ENCODE measurements at places on chromosomes 1 and 21.

DNA sequence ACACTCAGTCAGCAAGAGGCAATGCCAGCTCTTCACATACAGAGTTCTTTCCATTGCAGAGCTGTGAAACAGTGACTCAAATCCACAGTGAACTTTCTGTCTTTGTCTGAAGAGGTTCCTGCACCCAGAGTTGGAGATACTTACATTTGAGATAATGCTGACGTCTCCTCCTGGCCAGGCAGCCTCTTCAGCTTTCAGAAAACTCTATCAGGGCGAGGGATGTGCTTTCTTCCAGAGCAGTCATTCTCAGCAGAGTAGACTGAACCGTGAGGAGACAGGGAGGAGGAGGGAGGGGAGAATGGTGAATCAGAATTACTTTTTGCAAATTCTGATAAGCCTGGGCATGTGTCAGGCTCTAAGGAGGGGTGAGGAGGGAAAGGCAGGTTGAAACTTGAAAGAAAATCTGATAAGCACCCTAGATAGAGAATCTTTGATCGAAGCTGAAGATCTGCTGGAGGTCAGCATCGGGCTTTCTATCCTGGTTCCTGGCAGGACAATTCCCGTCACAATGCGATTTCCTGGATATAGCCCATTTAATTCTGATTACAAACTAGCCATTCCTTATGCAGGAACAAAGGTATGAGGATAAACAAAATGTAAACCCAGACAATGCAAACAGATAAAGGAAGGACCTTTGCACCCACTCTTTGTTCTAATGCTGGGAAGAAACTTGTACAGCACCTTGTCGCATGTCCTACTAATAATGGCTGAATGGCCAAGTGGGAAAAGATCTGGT, 18.9 kb upstream of the NID1 start:
- no peak for DNase-seq

DNA sequence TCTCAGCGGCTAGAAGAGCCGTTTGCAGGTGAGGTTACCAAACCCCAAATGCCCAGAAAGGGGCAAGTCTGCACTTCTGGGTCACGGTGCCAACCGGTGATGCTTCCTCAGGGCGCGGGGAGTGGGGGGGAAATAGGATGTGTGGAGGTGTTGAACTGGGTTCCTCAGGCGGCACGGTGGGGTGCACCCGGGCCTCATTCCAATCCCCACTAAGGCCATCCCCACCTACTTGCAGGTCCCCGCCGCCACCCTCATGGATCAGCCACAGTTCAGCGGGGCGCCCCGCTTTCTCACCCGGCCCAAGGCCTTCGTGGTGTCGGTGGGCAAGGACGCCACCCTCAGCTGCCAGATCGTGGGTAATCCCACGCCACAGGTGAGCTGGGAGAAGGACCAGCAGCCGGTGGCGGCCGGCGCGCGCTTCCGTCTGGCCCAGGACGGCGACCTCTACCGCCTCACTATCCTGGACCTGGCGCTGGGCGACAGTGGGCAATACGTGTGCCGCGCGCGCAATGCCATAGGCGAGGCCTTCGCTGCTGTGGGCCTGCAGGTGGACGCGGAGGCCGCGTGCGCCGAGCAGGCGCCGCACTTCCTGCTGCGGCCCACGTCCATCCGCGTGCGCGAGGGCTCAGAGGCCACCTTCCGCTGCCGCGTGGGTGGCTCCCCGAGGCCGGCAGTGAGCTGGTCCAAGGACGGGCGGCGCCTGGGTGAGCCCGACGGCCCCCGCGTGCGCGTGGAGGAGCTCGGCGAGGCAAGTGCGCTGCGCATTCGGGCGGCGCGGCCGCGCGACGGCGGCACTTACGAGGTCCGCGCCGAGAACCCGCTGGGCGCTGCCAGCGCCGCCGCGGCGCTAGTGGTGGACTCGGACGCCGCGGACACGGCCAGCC, 3.9 kb downstream of the OBSCN start:
- DNase-seq = no peak

GRCh38 chr1:6116137-6116536, 64.0 kb downstream of the CHD5 start:
- DNase-seq = no peak

DNA sequence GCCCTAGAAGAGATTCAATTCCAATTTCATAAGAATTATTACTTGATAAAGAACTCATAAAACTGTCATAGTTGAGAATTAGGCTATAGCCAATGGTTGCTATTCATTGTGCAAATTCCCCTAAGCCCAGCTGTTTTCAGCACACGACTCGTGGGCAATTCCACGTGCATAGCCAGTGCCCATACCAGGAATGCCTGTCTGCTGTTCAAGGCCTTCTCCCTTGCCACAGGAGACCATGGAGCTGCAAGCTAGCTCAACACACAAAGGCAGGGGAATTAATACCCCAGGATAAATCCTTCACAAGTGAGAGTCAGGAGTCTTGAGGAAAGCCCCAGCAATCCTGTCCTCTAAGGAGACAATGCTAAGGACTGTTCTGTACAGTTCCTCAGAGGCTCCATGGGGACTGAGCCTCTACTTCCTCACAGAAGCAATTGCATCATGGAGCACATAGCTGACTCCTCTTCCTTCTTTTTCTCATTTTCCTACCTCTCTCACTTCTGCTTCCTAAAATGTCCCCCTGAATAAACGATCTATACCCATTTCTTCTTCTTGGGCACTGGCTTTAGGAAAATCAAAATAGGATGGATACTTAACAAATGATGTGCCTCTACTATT, 19.1 kb upstream of the CHRM3 start:
- no peak for DNase-seq

- no peak for DNase-seq
These were observed at the start of gene KRTAP13-1 for GRCh38 chr21:30395731-30396130. TSS of gene KRTAP13-1 (plus strand) at chr21:30396031. CDS start at chr21:30396087, 56 bp downstream.

- no peak for DNase-seq
These were observed 15.9 kb downstream of the VPS13D start for GRCh38 chr1:12245733-12246132.

GRCh38 chr1:56584910-56585528, 5.7 kb upstream of the PLPP3 start:
- DNase-seq = no peak

- no peak for DNase-seq
These were observed 31.4 kb downstream of the AK2 start for GRCh38 chr1:33005117-33005837.

GRCh38 chr1:240151136-240151735, 59.6 kb downstream of the FMN2 start:
- DNase-seq = no peak

GRCh38 chr21:43341378-43342161, 85.4 kb downstream of the SIK1 start:
- DNase-seq = no peak

DNA sequence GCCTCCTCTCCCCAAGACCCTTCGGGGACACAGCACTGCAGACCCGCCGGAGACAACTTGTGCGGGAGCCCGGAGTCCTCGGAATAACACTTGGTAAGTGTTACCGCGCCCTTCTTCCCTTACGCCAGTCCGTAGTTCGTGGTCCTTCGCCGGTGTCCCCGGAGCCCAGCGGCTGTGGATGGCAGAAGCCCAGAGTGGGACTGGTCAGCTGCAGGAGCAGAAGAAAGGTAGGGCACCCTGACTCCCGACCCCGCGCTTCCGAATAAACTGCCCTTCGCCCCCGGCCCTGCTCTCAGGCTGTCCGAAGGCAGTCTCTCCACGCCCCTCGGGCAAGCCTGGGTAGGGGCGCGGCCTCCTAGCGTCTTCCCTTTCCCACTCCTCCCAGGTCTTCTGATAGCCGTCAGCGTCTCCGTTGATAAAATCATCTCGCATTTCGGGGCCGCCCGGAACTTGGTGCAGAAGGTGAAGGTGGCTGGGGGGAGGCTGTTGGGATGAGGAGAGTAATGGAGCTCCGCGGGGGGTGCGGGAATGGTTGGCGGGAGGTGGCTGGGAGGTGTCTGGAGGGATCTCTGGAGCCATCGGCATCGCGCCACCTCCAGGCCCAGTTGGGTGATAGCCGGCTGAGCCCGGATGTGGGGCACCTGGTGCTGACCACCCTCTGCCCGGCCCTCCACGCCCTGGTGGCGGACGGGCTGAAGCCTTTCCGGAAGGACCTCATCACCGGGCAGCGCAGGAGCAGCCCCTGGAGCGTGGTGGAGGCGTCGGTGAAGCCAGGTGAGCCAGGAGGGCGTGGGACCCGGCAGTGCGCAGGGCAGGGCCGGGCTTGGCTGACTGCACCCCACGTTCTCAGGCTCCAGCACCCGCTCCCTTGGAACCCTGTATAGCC, 4.3 kb downstream of the RUSC1 start:
- no peak for DNase-seq

GRCh38 chr1:117049857-117050256, 10.3 kb upstream of the TTF2 start:
- no peak for DNase-seq

GRCh38 chr1:175394739-175395138, 202.2 kb upstream of the KIAA0040 start:
- no peak for DNase-seq

DNA sequence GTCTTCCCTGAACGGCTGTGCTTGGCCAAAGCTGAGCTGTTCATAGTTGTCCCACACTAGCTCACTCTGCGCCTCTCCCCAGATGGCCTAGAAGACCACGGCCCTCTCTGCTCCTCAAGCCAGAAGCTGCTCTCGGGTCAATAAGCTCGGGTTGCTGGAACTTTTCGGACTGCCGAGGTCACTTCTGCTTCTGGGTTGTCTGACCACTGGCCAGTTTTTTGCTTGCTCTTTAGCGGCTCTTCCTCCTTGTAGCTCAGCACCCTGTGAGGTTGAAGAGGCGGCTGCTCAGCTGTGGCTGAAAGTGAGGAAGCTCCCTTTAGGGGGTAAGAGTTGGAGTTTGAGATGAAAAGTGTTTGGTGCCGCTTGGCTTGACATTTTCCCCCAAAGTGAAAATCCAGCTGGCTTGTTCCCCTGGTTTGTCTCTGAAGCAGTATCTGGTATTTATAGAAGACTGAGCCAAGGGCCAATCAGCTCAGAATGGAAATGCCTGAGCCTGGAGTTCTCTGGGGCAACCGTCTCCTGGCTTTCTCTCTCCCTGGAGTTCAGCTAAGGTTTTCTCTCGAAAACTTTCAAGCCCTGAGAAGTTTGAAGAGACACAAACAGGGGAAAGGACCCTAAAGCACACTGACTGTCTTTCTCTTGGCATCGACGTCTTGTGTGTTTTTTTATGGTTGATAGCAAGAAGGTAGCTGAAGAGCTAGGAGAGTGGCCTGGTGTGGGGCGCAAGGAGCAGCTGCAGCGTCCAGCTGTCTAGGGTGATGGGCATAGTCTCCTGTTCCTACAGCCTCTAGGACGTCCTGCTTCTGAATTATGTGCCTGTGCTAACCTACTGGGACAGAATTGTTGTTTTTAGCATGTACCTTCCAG, 72.0 kb downstream of the SYT6 start:
- no peak for DNase-seq

DNA sequence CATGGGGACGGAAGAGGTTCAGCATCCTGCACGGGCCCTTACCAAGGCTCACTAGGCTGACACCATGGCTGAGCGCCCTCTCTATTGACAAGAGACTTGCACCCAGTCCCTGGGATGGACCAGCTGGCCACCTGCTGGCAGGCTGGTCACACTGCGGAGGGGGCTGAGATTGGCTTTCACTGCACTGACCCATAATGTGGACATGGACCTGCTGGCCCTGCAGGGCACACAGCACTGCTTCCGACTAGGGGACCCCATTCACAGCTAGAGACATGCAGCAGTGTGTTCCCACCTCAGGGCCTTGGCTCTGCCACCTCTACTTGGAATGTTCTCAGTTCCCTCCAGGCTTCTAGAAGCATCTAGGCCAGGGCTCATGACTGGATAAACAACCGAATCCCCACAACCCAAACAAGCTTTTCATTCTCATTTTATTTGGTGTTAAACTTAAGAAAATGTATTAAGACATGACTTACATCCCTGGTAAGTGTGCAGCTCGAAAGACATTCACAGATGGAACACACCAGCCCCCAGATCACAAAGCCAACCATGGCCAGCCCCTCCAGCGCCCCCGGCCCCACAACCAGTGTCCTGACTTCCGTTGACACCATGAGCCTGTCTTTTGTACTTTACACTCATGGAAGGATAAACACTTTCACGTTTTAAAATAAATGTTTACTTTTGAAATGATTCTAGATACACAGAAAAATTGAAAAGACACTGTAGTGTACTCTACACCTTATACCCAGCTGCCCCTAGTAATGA, 9.3 kb upstream of the SRARP start:
- DNase-seq = no peak

DNA sequence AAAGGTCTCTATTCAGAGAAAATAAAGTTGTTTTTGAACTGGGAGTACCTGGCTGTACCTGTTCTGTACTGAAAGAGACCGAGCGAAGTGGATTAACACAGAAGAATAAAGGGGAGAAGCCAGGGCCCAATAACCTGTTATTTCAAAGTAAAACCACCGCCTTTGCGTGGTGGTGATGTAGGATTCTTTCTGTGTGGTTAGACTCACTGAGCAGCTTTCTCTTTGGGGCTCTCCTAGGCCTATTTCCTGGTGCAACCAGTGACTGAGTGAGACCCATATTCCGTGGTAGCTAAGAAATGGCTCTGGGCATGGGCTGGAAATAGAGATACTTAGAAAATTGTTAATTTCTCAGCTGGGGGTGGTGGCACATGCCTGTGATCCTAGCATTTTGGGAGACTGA, 99.9 kb downstream of the XCL2 start:
- DNase-seq = no peak

DNA sequence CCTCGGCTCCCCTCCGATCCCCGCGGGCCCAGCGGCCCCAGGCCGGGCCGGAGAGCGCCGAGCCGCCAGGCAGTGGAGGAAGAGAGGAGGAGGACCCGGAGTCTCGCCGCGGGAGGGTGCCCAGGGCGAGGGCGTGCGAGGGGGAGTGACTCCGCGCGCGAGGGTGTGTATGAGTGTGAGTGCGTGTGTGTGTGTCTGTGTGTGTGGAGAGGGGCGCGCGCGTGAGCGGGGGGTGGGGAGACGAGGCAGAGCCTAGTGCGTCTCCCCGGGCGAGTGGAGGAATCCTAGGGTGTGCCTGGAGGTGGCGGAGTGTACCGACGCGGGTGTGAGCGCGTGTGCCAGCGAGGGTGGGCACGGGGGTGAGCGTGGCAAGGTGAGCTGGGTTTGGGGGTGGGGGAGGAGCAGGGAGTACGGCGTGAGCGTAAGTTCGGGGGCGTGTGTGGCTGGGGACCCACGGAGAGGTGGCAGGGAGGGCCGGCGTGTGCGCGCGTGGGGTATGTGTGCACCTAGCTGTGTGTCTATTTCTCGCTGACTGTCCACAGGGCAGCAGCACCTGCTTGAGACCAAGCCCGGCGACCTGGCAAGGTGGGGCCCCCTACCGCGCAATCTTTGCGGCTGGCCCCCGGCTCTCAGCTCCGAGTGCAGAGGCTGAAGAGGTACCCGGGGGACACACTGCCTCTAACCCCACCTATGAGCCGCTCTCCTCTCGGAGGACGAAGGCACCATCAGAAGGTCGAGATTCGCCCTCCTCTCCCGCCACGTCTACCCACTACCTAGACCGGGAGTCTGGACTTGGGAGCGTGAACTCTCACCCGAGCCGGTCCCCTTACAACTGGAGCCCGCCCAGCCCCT, 784 bp upstream of the KCND3 start:
- no peak for DNase-seq

GRCh38 chr1:111448482-111448917, 556 bp downstream of the WDR77 start:
- DNase-seq = no peak

DNA sequence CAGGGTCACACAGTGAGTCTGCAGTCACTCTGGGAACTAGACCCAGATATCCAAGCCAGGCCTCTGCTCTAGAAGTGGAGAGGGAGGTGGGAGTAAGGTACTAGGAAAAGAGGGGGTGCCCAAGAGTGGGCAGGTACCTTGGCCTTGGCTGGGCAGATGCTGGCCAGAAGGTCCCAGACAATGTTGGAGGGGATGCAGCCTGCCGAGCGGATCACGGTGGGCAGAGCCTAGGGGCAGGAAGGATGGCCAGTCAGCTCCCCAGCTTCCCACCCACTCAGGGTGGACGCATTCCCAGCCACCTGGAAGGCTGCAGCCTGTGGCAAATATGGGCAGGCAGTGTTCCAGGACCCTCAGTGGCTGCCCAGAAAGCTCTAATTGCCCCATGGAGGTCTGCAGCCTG, 23.3 kb downstream of the SPOCD1 start:
- DNase-seq = no peak
